ENCODE measurements at places on chromosomes 2 and 18.

GRCh38 chr2:165773684-165774083 lies 20.4 kb downstream of the GALNT3 start:
- DNase-seq = no peak

DNA sequence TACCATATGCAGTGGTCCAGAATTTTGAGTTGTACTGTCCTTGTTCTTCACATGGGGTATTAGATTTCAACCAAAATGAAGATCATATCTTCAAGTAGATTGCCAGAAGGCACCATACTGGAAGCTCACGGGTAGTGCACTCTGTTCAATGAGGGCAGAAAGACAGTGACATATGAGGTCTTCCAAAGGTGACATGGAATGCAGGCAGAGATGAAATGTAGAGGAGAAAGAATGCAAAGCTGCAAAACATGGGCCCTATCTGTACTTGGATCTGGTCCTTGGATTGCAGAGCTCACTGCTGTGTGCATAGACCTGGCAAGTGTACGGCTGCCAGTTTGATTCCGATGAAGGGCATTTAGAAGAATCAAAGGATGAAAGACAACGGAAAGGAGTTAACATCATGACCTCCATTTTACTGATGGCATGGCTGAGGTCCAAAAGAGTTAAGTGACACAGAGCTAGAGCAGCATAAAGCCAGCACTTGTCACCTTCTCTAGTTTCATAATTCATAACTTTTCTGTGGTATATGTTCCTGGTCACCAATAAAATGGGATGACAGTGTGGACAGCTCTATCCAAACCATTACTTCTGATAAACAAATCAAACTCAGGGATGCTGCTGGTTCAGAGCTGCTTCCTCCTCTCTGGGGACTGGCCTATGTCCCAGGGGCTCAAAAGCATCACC lies 64.7 kb downstream of the BCL2 start:
- no peak for DNase-seq

GRCh38 chr2:1455466-1455865 lies 42.2 kb downstream of the TPO start:
- no peak for DNase-seq

GRCh38 chr2:119255760-119256581 lies 32.3 kb downstream of the STEAP3 start:
- DNase-seq = no peak

DNA sequence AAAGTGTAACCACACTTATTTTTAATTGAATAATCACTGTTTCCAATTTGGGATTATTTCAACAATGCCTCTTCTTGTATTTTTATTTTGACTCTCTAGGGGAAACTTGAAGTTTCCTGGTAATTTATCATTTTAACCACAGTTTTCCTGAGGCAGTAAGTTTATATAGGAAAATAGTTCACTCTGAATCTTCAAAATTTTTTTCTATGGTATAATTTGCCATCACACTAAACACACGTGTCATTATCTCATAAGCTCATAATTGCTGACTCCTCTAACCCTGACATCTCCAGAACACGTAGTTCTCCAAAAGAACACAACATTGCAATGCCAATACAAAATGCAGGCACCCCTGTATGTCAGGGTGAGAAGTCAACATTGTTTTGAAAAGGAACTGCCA lies 102.2 kb upstream of the FZD7 start:
- no peak for DNase-seq

DNA sequence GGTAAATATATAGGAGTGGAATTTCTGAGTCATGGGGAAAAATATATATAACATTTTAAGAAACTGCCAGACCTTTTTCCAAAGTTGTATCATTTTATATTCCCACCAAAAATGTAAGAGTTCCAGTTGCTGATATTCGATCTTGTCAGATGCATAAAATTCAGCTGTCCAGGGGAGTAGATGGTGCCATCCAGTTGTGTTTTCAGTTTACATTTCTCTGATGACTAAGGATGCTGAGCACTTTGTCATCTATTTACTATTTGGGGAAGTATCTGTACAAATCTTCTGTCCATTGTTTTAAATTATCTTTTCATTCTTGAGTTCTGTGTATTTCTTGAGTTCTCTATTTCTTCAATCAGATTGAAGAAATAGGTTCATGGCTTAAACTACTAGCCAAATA lies 126.1 kb downstream of the RTN4 start:
- DNase-seq = no peak

- no peak for DNase-seq
Observed at GRCh38 chr2:133885847-133886246, 317.6 kb upstream of the NCKAP5 start.

DNA sequence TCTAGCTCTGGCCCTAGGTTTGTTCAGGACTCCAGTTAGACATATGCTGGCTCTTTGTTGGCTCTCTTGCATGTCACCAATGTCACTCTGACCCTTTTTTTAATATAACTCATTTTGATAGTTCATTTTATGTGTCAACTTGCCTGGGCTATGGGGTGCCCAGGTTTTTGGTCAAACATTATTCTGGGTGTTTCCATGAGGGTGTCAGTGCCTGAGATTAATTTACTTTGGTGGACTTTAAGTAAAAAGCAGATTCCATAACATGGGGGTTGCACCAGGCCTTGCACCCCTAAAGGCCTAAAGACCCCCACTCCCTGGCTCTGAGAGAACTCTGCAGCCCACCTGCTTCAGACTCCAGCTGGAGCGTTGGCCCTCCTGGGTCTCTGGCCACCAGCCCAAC lies 48.1 kb upstream of the SNTG2 start:
- no peak for DNase-seq

DNA sequence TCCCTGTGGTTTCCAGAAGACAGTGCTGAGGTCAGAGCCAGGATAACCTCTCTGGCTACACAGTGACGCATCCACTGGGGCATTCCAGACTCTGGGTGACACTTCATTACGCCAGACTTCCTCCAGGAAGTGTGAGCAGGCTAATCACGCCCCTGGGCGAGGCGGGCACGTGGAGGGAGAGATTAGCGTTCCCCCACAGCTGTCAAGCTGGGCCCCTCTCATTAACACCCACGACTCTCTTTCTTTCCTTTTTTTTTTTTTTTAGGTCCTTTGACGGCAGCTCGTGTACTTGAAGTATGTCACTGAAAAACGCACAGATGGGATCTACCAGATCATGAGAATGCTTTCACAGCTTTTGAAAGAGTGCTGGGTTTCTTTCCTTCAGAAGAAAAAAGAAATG lies 274.6 kb downstream of the AFF3 start:
- DNase-seq = no peak

- DNase-seq = no peak
Observed at GRCh38 chr2:226066391-226066790, 666.9 kb downstream of the NYAP2 start.

DNA sequence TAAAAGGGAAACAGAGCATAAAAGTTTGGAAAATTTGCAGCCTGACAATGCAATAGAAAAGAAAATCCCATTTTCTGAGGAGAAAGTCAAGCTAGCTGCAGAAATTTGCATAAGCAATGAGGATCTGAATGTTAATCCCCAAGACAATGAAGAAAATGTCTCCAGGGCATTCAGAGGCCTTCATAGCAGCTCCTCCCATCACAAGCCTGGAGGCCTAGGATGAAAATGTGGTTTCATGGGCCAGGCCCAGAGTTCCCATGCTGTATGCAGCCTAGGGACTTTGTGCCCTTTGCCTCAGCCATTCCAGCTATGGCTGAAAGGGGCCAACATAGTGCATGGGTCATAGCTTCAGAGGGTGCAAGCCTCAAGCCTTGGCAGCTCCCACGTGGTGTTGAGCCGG lies 10.3 kb upstream of the SCN1A start:
- DNase-seq = no peak

GRCh38 chr2:125656190-125656589 lies 999.8 kb upstream of the GYPC start:
- no peak for DNase-seq

DNA sequence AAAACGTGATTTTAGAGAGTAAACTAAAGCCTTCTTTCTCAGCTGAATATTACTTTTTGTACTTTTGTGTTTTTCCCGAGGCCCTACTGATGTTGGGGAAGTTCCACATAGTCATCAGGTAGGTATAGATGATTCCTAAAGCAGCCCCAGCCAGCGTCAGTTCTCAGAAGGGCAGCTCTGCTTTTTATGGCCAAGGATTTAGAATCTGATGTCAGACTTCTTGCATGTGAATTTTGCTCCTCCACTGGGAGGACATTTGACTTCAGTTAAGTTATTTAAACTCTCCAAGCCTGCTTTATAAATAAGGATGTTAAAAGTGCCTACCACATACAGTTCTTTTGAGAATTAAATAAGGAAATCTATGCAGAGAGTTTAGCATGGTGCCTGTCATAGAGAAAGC lies 130.8 kb downstream of the NCKAP5 start:
- DNase-seq = no peak

DNA sequence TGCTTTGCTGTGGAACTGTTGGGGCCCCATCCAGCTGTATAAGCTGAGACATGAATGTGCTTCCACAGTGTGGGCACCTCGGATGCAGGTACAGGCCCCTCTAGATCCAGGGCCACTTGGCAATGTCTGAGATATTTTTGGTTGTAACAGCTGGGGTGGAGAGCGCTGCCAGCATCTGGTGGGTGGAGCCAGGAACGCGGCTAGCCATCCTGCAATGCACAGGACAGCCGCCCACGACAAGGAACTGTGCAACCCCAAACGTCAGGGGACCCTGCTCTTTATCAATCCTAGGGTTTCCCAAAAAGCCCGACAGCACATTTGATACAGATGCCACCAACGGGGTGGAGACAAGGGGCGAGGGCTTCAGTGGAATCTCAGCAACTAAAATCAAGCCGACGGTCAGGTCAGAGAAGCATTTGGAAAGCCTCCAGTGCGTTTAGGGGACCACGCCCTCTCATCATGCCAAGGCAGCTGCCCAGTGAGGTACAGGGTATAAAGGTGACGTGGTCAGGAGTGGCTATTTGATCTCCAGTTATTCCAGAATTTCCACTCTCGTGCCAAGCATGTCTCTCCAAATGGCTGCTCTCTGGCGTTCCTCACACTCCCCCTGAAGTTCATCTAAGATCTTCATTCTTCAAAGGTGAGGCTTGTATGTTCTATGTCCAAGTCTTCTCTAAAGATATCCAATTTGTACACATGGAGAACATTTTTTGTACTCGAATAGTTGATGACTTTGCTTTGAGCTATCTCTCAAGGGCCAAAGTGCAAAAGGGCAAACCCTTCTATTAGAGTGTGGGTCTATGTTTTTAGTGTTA lies 55.7 kb downstream of the LRRFIP1 start:
- no peak for DNase-seq

GRCh38 chr2:223786943-223787342 lies 50.4 kb downstream of the AP1S3 start:
- DNase-seq = no peak

- DNase-seq = no peak
Observed at GRCh38 chr2:236168110-236169080, at the start of gene GBX2. GBX2 (minus strand) TSS chr2:236168386; CDS start chr2:236167971, 415 bp downstream.

- no peak for DNase-seq
Observed at GRCh38 chr2:241356871-241357260, 781 bp downstream of the FARP2 start.

DNA sequence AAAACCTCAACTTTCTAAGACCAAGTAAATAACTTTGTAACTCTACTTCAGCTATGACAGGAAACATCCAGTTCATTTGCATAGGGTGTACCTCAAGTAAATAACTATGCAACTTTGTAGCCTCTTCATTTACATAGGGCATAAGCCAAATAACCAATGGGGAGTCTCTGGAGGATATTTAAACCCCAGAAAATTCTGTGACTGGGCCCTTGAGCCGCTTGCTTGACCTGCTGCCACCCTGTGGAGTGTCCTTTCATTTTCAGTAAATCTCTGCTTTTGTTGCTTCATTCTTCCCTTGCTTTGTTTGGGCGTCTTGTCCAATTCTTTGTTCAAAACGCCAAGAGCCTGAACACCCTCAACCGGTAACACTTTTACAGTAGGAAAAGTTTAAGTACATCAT lies 1112.7 kb upstream of the NRXN1 start:
- no peak for DNase-seq

GRCh38 chr2:37851828-37852584 lies 73.1 kb upstream of the RMDN2 start:
- no peak for DNase-seq

DNA sequence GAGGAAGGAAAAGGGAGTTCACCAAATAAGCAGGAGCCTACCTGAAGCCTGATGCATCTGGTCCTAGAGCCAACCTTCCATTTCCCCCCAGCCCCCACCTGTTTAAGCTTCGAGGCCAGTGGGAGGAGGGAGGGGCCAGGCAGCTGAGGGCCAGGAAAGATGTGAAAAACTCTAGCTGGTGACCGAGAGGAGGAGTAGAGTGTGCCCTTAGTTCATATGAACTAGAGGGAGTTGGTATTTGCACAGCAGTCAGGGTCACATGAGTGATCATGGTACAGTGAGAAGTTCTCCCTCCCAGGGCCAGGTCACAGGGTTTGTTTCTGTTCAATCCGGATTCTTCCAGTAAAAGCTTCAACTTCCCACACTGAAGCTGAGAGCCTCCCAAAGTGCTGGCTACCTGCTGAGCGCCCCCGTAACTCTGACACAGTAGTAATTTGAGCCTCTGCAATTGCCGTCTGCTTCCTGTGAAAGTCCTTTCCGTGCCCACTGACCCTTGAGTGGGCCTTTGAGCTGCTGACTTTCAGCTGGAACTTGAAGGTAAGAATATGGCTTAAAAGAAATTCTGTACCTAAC lies at the start of gene SULT1C2:
Gene SULT1C2, plus strand, starts transcription at position 362 of the 573 bp plus-strand sequence. CDS start 4,773 bp downstream, outside the sequence.
- no peak for DNase-seq

- no peak for DNase-seq
Observed at GRCh38 chr2:191950132-191950874, 103.4 kb upstream of the CAVIN2 start.

- DNase-seq = no peak
Observed at GRCh38 chr2:168660870-168661862, 141.3 kb upstream of the NOSTRIN start.

GRCh38 chr2:14673351-14673875 lies 40.9 kb downstream of the LRATD1 start:
- DNase-seq = no peak

DNA sequence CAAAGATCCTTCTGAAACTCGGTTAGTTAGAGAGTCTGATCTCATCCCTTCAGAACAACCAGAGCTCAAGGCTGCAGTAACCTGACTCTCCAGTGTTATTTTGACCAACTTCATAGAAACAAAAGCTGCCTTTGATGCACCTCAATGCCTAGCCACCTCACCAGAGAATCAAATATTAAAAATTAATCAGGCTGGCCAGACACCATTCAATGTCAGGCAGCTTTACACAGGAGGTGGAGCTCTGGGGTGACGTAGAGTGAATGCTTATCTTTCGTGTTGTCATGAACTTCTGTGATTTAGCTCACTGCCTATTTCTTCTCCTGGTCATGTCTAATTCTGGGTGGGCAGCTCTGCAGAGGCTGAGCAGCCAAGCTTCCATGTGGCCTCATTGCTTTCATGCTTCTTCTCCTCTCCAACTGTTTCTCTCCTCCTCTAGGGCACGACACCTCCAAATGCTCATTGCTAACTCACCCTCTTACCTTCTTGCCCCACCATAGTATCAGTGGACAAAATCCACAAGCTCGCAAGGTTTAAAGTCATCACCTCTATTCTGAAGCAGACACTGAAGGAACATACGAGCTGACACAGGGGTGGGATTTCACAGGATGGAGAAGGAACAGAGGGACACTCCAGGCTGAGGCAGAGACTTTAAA lies 39.4 kb downstream of the AAK1 start:
- DNase-seq = no peak

All from CD4-positive, alpha-beta T cell (primary cell).